Mammary epithelial cell (primary cell): ENCODE measurements at places on chromosomes 12 and 14. TPM values are rescaled to one million over a fixed set of nuclear protein-coding genes. Genes with fewer than 3 reads are reported as not detected.

ALG10 gene
- total RNA-seq = 18.7 TPM

CAPZA3 gene
- total RNA-seq = 0.17 TPM

SLC6A15 gene
- total RNA-seq = 26.7 TPM

ART4 gene
- not detected in 2 replicates for total RNA-seq
